ENCODE measurements at places on chromosomes 16 and 17. TPM values are rescaled to one million over a fixed set of nuclear protein-coding genes. Genes with fewer than 3 reads are reported as not detected.
A peak's percentile ranks its signal among the peaks of the same experiment; 100 is the strongest.

Gene SETD1A
- total RNA-seq = 3.8 TPM

Gene SCGB1C2
- not detected for total RNA-seq

Gene HS3ST2
- not detected for total RNA-seq

Gene CEP131
- 23.6 TPM for total RNA-seq

GRCh38 chr16:73878611-73879010 is 418.0 kb upstream of the PSMD7 start:
- no peaks in the 10 kb centered on the region for H3K27me3 ChIP-seq
- H3K36me3 ChIP-seq = no peaks in the 10 kb centered on the region
- H3K4me1 ChIP-seq = no peaks in the 10 kb centered on the region

DNA sequence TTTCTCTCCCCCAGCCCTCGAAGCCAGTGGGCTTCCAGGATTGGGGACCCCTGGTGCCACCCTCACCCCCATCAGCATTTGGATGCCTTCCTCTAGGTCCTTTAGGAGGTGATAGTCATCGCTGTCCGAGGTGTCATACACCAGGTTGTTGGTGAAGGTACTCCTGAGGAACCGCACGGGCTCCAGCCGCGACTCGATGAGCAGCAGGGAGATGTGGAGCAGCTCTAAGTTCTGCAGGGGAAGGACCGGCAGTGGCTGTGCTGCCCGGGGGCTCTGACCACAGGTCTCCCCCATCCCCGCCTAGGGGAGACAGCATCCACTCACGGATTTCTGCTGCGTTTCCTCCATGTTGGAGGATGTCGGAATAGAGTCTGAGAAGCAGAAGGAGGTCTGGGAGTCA is 962 bp downstream of the CSHL1 start:
- no peaks in the 10 kb centered on the region for H3K27me3 ChIP-seq
- H3K27ac ChIP-seq = no peak overlapping the region
- DNase-seq = no peak

- peak; percentile 72 for DNase-seq
- no peak overlapping the region for H3K4me3 ChIP-seq
- no peaks in the 10 kb centered on the region for H3K36me3 ChIP-seq
- peaks cover 16% of the 10 kb centered on the region for H3K4me1 ChIP-seq
- no peak overlapping the region for H3K27ac ChIP-seq
Observed at GRCh38 chr17:14790521-14790920, 474.6 kb downstream of the PMP22 start.

- 0 out of 2 replicates have a peak, but pooled peaks cover 2% of the 10 kb centered on the region for H3K36me3 ChIP-seq
- H3K27ac ChIP-seq = no peak overlapping the region
- peaks cover 4% of the 10 kb centered on the region for H3K4me1 ChIP-seq
- DNase-seq = no peak
- no peak overlapping the region for H3K4me3 ChIP-seq
Observed at GRCh38 chr16:23694644-23695373, 16.1 kb downstream of the PLK1 start.

DNA sequence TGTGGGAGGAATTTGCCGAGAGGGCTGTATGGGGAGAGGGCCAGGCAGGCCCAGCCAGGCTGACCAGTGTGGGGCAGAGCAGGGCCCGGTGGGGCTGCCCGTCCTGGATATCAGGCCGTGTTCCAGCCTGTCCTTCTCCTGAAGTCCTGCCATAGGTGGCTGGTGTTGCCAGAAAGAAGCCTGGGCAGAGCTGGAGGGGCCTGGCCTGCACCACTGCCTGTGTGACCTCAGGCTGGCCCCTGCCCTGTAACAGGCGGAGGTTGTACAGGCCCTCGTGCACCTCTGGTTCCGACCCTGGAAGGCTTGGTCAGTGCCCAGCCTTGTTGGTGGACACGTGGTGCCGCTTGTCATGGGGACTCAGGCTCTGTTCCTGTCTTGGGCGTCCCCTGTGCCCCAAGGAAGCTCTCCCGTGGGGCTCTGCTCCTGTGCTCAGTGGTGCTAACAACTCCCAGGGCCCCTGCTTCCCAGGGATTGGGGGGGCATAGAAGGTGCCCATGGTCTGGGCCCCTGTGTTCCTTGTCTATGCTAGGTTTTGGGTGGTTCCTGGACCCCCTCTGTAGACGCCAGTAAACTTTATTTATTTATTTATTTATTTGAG is 33.3 kb downstream of the ADCY7 start:
- no peak overlapping the region for H3K4me3 ChIP-seq
- H3K27me3 ChIP-seq = no peaks in the 10 kb centered on the region
- H3K36me3 ChIP-seq = 0 out of 2 replicates have a peak, but pooled peaks cover 5% of the 10 kb centered on the region
- H3K27ac ChIP-seq = no peak overlapping the region

DNA sequence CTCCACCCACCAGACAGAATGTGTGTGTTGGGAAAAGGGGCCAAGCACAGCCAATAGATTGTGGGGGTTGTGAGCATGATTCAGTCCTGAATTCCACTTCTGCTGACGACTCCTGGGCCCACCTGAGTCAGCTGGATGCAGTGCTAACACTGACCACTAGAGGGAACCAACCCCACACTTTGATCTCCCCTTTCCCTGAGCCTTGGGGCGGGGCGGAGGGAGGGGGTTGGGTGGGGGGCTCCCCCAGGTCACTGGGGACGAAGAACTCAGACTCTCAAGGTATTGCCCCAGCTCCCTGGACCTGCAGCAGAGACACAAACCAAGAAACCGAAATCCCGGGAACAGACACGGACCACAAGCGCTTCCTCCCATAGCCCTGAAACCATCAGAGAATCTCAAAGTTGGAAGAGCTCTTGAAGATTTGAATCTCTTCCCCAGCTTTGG is 621 bp upstream of the CSHL1 start:
- no peak overlapping the region for H3K27ac ChIP-seq
- no peaks in the 10 kb centered on the region for H3K36me3 ChIP-seq
- H3K27me3 ChIP-seq = no peaks in the 10 kb centered on the region
- no peak overlapping the region for H3K4me3 ChIP-seq
- H3K4me1 ChIP-seq = peaks cover 24% of the 10 kb centered on the region

- H3K27me3 ChIP-seq = no peaks in the 10 kb centered on the region
- no peaks in the 10 kb centered on the region for H3K36me3 ChIP-seq
- H3K27ac ChIP-seq = no peak overlapping the region
- no peak for DNase-seq
Observed at GRCh38 chr16:66858740-66859396, 14.7 kb downstream of the CA7 start.

DNA sequence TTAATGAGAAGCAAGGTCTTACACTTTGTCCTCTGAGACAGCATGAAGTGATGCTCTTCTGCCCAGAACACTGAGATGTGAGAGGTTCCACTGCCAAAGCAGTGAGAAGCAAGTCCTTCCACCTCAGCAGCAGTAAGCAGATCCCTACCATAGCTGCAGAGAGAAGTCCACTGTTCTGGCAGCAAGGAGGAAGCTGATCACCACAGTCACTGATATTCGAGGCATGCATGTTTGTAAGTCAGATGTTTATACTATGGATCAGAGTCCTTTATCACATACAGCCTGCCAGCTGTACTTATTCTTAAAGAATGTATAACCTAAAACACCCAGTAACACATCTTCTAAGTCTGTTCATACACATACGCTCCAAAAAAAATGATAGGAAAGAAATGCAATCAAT is 18.2 kb upstream of the METTL2A start:
- H3K36me3 ChIP-seq = no peaks in the 10 kb centered on the region
- no peak overlapping the region for H3K27ac ChIP-seq
- no peaks in the 10 kb centered on the region for H3K27me3 ChIP-seq
- H3K4me3 ChIP-seq = no peak overlapping the region
- H3K4me1 ChIP-seq = no peaks in the 10 kb centered on the region

DNA sequence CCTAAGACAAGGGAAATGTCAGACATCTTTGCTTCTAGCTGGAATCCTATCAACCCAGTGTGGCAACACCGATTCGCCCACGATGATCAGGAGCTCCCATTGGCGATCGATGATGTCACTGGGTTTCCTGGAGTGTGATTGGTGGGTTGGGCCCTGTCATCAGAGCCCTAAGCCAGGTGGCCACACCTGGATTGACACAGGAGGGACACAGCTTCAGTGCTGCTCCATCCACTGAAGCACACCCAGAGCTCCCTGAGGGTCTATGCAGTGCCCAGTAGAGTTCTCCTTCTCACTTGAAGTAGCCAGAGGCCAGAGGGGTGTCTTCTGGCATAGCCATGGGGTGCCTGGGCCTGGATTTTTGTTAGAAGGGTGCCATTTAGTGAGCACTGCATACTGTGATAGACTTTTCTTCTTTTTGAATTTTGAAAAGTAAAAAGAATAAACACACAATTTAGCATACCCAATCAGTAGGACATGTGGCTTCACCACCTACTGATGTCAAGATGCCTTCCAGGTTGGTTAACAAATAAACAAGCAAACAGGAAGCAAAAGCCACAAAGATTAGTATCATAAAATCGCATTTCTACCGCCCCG is 77.6 kb downstream of the CMIP start:
- no peaks in the 10 kb centered on the region for H3K4me1 ChIP-seq
- no peak overlapping the region for H3K27ac ChIP-seq
- H3K36me3 ChIP-seq = no peaks in the 10 kb centered on the region
- DNase-seq = peak; percentile 63
- no peak overlapping the region for H3K4me3 ChIP-seq

DNA sequence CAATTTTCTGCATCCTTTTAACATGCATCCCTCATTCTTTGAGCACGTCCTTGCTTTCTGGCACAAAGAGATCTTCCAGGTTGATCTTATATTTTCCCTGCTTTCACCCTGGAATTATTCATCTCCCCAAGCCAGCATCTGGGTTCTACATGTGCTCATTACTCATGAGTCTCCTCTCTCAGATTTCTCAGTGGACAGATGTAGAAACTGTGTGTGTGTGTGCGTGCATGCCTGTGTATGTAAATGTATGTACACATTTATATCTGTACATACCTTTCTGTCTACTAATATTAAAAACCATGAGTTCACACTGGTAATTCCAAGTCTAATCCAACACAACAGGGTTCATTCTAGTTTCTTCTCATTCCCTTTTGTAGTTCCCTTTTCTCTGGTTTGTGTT is 41.9 kb upstream of the NSRP1 start:
- H3K27me3 ChIP-seq = no peaks in the 10 kb centered on the region
- no peak overlapping the region for H3K27ac ChIP-seq

DNA sequence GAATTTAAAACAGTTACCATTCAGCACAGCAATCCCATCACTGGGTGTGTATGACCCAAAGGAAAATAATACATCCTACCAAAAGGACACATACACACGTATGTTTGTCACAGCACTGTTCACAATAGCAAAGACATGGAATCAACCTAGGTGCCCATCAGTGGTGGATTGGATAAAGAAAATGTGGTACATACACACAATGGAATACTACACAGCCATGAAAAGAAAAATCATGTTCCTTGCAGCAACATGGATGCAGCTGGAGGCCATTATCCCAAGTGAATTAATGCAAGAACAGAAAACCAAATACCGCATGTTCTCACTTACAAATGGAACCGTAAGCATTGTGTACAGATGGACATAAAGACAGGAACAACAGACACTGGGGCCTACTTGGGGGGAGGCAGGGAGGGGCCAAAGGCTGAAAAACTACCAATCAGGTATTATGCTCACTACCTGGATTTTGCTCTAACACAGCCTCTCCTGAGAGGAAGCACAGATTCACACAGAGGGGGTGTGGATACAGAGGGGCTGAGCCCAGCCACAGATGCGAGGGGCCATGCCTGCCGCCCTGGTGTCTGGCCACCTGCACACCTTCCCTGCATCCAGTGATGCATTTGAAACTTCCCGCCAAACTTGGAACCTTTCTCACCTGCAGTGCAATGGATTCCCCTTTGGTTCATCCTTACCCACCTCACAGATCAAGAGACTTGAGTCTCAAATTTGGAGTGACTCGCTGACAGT is 55.9 kb downstream of the USP22 start:
- no peak for DNase-seq
- H3K4me3 ChIP-seq = no peak overlapping the region
- no peaks in the 10 kb centered on the region for H3K4me1 ChIP-seq
- no peaks in the 10 kb centered on the region for H3K36me3 ChIP-seq
